Central memory CD8-positive, alpha-beta T cell (primary cell): ENCODE measurements at places on chromosomes 1 and 21.

- no peak for DNase-seq
These were observed 925 bp downstream of the PDE9A start for GRCh38 chr21:42654179-42654912.

GRCh38 chr1:89262643-89263042, 10.0 kb downstream of the GBP5 start:
- DNase-seq, result no peak

DNA sequence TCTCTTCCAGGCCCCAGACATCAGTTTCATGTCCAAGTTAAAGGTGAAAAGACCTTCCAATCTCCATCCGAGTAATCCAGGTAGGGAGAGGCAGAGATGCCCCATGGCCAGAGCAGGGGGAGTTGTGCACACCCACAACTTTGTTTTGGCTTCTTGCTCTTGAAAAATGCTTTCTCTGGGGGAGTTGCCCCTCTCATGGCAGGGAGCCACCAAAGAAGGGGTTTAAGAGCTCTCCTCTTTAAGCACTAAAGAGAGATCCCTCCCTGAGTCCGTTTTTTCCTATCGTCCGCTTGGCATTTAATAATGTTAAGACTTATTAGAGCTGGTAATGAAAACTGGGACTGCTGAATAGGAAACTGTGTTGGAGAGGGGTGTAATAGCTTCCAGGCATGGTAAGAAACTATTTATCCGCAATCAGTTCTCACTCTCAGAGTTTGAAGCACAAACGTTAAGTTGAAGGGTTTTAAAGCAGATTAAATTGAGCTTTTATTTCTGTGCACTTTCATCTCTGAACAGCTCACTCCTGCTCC, 8.3 kb downstream of the PAX7 start:
- DNase-seq, result no peak

DNA sequence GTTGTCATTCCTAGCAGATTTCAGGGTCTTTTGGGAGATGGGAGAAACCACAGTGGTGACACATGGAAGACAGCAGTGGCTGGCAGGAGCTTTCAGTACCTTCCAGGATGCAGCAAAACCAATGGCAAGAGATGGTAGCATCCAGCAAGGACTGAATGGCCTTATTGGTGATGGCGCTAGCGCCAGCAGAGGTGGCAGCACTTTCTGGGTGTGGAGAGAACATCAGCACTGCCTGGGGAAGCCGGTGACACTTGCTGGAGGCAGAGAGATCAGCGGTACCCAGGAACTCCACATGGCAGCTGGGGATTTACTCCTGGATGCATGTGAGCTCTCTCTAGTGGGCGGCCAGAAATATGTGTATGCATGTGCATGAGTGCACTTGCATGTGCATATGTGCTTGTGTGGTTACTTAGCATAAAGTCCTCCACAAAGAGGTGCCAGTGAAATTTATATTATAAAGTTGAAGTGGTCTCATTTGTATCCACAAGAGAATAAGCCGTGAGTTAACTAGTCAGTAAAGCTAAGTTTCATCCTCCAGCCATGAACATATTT, 364.7 kb downstream of the LMX1A start:
- DNase-seq, result no peak

GRCh38 chr1:207962716-207963426, 51.9 kb upstream of the CD34 start:
- no peak for DNase-seq

DNA sequence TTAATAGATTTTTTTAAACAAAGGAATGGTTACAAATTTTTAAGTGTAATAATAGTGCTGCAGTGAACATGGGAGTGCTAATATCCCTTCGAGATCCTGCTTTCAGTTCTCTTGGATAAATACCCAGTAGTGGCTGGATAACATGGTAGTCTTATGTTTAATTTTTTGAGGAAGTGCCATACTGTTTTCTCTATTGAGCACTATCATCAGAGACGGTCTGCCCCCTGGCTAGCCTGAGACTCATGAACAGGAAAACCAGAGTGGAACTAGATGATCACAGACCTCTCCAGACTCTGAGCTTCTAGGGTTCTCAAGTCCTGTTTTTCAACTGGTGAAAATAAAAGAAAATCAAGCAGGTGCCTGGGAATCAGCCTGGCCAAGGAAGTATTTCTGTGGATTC, 97.3 kb upstream of the MARK1 start:
- DNase-seq, result no peak

- no peak for DNase-seq
These were observed 2.1 kb downstream of the SIPA1L2 start for GRCh38 chr1:232627645-232628334.

GRCh38 chr1:33094971-33095604, 14.1 kb downstream of the AZIN2 start:
- DNase-seq, result no peak

DNA sequence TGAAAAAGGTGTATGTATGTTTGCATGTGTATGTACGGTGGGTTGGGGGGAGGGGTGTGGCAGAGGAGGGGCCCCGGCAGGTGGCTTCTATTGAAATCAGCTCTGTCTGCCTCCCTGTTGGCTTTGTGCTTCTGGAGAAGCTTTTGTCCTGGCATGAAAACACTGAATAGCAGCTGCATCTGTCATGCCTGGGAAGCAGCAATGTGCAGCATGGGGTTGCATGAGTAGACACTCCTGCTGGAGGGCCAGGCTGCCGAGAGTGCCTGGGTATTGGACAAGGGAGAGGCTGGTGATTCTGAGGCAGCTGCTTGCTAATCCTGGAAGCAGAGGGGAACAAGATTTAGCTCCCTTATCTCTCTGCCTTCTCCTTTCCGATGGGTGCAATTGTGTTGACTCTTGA, 20.5 kb downstream of the MAPKAPK2 start:
- no peak for DNase-seq

GRCh38 chr1:231913493-231913892, 286.9 kb downstream of the DISC1 start:
- DNase-seq, result no peak

- no peak for DNase-seq
These were observed 18.1 kb downstream of the PDC start for GRCh38 chr1:186442651-186443375.

GRCh38 chr1:116690396-116690848, 22.9 kb upstream of the IGSF3 start:
- DNase-seq, result no peak
